CD4-positive, alpha-beta T cell treated with Interleukin-2 at 100 ng/mL for 4 hours (primary cell): ENCODE measurements at places on chromosomes 6 and 20.

DNA sequence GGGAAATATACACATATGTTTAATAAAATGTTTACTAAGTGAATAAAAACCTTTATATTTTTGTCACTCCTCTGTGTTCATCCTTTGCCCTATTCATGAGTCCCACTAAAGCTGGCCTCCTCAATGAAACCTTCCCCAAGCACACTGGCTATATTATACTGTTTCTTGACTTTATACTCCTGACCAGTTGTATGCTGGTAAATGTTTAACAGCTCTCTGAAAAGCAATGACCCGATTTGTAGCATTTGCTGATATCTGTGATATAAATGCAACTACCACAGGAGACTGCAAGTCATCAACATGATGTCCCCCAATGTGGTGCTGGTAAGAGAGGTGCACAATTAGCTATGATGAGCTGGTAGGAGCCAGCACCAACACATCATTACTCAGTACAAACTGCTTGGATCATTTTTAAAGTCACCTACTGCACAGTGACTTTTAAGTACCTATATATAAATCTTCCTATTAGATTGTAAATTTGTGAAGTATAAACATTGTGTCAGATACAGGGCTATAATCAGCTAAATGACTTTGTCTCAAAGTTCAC, 64.6 kb upstream of the MCM9 start:
- no peak for DNase-seq

DNA sequence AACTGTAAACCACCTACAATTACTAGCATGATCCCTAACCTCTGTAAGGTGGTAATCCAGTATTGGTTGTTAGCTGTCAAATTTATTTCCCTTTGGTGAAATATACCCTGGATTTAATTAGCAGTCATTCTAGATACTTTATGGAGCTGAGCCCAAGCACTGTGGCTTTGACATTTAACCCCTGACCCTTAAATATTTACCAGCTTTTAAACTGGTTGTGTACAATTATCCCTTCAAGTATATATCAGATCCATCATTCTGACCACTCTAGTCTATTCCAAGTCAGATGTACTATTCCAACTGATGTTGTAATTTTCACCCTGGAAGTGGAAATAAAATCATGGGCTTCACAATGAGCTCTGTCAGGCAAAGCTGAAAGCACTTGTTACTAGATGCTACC, 229.6 kb downstream of the FOXC1 start:
- no peak for DNase-seq

DNA sequence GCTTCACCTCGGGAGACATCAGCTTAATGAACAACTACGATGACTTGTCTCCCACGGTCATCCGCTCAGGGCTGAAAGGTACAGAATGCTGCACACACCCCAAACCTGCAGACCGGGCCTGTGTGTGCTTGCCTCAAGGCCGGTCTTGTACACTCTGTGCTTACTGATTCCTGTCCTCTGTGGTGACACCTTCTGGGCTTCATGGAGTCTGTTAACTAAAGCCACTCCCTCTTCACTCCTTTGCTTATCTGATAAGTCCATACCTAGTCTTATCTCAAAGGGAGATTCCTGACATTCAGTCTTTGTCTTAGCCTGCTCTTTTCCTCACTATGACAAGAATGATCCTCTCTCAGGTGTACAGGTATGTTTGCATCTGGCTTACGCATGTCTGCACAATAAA, 107.7 kb upstream of the TMEM181 start:
- DNase-seq = no peak

DNA sequence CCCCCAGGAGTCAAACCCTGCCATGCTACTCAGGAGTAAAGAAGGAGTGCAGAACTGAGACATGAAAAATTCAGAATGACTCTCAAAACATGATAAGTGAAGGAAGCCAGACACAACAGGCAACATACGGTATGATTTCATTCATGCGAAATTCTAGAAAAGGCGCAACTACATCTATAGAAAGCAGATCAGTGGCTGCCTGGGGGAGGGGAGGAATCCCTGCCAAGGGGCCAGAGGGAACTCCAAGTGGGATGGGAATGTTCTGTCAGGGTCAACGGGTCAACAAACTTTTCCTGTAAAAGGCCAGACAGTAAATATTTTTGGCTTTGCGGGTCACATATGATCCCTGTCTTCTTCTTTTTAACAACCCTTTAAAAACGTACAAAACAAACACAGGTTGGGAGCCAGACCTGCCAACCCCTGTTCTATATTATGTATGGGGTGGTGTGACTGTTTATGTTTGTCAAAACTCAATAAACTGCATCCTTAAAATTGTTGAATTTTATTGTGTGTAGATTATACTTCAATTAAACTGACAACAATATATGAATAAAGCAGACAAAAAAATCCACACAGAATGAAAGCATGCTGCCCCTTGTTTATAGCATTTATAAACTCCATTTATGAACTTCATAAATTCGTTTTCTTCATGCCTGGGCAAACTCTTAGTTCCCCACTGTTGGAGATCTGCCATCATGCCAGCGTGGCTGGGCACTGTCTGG, 56.6 kb upstream of the TRAF3IP2 start:
- no peak for DNase-seq

GRCh38 chr20:11366660-11367059, 551.0 kb upstream of the BTBD3 start:
- DNase-seq = no peak

GRCh38 chr20:12699374-12700228, 309.2 kb upstream of the SPTLC3 start:
- no peak for DNase-seq

GRCh38 chr6:154463573-154464419, 46.7 kb downstream of the CNKSR3 start:
- DNase-seq = no peak

DNA sequence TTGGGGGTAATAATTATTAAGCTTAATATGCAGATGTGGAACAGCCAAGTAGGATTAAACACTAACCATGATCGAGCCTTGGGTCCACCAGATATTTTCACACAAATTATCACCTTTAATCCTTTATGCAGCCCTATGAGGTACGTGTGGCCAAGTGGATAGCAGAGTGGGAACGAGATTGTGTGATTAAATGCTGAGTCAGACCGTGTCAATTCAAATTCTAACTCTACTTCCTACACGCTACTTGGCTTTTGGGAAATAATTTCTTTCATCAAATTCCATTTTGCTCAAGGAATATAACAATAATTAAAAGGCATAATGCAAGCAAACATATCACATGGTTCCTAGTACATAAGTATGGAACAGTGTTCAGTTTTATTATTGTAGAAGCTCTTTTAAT, 329.2 kb downstream of the CBLN4 start:
- DNase-seq = no peak

DNA sequence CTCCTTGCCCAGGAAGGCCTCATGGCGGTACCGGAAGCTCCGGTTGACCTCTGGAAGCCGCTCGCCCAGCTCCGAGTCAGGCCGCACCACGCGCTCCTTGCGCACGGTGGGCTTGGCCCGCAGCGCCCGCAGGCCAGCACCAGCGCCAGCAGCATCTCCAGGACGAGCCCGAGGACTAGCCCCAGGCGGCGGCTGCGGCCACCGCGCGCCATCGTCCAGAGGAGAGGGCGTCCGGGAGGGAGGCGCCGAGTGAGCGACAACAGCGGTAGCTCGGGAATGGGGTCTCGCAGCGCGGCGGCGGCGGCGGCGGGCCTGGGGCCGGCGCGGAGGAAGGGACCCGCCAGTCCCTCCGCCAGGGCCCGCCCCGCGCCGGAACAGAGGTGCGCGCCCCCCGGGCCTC, 27.6 kb upstream of the CGA start:
- no peak for DNase-seq

- DNase-seq = no peak
These were observed 93.5 kb upstream of the BMP5 start for GRCh38 chr6:55968926-55969325.

- DNase-seq = peak; percentile 1
These were observed 27.0 kb downstream of the CST9L start for GRCh38 chr20:23541330-23541729.

GRCh38 chr6:90008908-90009501, 114.7 kb downstream of the GJA10 start:
- DNase-seq = no peak

- no peak for DNase-seq
These were observed 274.7 kb downstream of the SOX4 start for GRCh38 chr6:21868226-21868625.

GRCh38 chr6:167396068-167396658, 71.3 kb downstream of the TTLL2 start:
- DNase-seq = no peak

DNA sequence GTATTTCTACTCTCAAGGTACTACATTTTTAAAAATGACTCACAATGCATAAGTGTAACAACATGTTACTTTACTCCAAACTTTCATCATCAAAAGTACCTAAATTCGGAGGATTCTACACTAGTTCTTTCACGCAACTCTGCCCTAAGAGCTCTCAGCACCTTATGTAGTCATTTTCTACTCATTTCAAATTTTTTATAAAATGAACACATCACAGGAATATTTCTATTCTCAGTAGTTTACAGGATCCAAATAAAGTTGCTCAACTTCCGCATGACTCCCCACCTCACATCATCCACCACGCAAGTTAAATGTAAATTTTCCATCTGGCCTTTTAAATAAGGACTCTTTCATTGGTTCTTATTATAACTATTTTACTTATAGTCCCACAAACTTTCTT, 344.9 kb upstream of the MANEA start:
- no peak for DNase-seq

DNA sequence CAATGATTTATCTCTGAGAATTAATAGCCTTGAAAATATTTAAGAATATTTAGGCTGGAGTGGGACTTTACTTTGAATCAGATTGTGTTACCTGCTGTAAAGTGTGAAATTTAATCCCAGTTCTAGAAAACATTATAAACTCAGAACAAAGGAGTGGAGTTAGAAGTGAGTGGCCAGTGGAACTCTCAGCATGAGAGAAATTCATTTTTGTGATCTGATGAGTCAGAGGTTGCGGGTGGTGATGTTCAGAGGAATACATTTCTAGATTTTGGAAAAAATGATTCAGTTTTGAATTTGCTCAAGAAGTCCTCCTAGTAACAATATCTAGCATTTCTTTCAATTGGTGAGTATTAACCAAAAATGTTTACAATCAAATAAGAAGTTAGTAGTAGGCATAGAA, 167.5 kb downstream of the ZFAND3 start:
- DNase-seq = no peak

GRCh38 chr6:90537027-90537426, 49.8 kb downstream of the MAP3K7 start:
- DNase-seq = no peak

DNA sequence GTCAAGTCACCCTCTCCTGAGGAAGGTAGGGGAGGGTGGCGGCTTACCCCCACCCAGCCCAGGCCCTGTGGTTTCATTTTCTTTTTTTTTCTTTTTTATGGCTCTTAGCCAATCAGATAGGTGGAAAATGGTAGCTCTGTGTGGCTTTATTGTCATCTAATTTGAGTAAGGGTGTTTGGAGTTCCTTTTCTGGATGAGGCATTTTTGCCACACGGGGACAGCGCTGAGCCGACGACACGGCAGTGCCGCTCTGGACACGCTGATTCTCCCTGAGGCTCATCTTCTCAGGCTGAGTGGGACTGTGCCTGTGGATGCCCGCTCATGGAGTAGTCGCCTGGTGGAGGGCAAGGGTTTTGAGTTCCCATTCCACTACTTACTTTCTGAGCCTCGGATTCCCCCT, 37.6 kb upstream of the ANGPT4 start:
- DNase-seq = no peak

GRCh38 chr20:17003170-17003870, 223.5 kb upstream of the PCSK2 start:
- DNase-seq = no peak

GRCh38 chr6:938271-938905, 245.4 kb upstream of the EXOC2 start:
- no peak for DNase-seq

- DNase-seq = no peak
These were observed 158.1 kb upstream of the B3GAT2 start for GRCh38 chr6:71114986-71115385.

DNA sequence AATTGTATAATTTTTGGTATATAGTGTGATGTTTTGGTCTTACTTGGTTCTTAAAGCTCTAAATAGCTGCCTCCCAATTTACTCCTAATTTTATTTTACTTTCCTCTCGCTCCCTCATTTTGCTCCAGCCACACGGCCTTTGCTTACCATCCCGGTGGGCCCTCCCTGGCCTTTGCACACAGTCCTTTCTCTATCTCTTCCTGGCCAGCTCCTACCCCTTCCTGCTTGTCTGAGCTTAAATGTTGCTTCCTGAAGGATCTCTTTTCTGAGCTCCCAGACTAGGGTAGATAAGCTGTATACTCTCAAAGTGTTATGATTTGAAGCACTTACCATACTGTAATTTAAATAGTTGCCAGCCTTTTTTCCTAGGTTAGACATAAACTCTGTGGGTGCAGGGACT, 121.7 kb downstream of the UTRN start:
- no peak for DNase-seq
